Stimulated activated CD4-positive, alpha-beta T cell treated with anti-CD3 and anti-CD28 coated beads, Interleukin-12 subunit alpha, Interleukin-12 subunit beta, amount 100 ng/mL, for 24 hours (primary cell): ENCODE measurements at places on chromosomes 5 and 9.
A peak's percentile ranks its signal among the peaks of the same experiment; 100 is the strongest.

- DNase-seq, result no peak
Observed at GRCh38 chr5:113221294-113222176, 213.3 kb downstream of the TSSK1B start.

GRCh38 chr5:141852448-141852847 is 25.8 kb downstream of the PCDH1 start:
- no peak for DNase-seq

GRCh38 chr9:134178768-134179551 is 14.6 kb upstream of the RNU6ATAC start:
- no peak for DNase-seq

DNA sequence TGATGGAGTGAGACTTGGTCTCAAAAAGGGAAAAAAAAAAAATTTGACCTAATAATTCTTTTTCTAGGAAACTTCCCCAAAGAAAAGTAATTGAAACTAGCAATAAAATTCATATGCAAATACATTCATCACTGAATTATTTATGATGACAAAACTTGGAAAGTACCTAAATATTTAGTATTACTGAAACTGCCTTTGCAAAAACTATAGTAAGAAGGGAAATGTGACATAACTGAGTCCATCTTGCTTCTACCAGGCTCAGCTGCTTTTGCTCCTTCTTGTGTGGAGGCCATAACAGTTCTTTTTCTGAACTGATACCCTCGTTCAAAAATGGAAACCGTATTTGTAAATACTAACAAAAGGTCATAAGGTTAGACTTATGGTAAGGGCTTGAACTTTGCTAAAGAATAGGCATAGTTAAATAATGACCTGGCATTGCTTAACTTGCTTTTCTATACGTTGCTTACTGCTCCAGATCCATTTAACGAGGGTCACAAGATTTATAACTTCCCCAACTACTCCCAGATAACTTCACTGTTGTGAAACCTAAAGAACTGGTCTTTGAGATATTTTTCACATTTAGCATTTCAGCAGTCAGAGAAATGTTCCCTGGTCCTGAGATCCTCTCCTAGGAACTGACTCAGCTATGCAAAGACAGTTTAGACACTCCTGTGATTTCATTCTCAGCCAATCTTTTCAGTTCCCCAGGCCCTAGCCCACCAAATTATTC is 68.4 kb downstream of the CFAP95 start:
- no peak for DNase-seq

DNA sequence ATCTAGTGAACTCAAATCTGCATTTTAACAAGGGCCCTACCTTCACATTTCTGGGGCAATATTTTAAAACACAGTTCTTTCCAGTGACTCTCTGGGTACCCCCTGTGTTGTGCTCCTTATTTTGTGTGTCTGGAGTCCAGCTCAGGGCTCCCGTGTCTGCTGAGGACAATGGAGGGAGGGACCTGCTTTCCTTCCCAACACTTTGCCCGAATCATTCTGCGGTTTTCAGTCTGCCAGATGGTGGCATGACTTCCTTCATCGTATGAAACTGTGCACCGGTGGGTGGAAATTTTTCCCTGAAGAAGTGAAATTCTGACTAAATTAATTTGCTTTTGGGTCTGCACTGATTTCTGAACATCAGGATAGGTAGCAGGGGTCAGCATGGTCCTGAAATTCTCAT is 153.6 kb upstream of the CD180 start:
- no peak for DNase-seq

- no peak for DNase-seq
Observed at GRCh38 chr9:127021664-127022363, 100.6 kb downstream of the ANGPTL2 start.

- no peak for DNase-seq
Observed at GRCh38 chr5:173271419-173271818, 36.4 kb upstream of the NKX2-5 start.

DNA sequence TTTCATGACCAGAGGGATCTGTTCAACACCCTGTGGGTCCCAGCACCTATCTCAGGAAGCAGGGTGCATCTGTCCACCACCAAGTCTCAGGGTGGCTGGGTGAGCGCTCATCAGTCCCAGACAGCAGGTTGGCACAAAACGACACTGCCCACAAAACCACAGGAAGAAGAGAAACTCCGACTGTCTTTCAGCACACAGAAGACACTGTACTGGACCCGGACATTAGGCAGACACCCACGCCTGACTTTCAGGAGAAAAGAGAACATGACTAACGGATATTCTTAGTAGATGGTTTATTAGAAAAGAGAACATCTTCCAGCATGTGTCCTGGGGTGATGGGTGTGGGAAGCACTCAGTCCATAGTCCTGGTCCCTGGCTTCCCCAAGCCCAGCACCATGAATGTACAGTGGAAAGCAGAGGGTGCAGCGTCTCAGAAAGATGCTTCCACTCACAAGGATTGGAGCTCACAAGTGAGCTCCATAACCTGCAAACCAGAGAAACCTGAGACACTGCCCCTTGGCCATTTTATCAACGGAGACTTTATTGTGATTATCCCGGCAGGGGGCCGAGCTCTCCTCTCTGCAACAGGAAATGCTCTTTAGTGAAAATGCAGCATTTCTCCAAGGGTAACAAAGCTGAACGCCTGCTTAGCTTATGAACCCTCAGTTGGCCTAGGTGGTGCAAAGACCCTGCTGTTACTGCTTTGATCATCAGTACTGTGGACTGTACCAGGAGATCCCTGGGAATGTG is 35.8 kb upstream of the LCP2 start:
- DNase-seq, result peak; percentile 54

DNA sequence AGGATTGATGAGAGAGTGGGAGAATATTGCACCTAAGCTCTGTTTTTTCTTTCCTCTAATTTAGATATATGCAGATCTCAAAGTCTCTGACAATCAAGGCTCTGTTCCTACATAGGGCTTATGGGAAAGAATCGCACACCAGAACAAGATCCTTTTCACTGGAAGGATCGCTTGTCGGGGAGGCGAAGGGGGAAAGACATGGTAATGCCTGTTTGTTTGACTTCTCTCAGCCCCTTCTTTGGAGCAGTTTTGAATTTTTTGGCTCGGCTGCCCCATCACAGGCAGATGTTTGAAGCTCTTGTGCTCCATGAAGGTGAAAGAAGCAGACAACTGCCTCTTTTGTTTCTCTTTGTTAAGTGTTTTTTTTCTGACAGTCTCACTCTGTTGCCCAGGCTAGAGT is 599.9 kb upstream of the ZNF608 start:
- no peak for DNase-seq

GRCh38 chr5:156383510-156384265 is 56.7 kb downstream of the SGCD start:
- no peak for DNase-seq

GRCh38 chr9:93907551-93908199 is 47.5 kb downstream of the BARX1 start:
- no peak for DNase-seq

GRCh38 chr5:73160239-73160671 is 12.7 kb upstream of the TMEM174 start:
- DNase-seq, result peak; percentile 41

- no peak for DNase-seq
Observed at GRCh38 chr5:30195036-30195435, 998.5 kb upstream of the CDH6 start.

DNA sequence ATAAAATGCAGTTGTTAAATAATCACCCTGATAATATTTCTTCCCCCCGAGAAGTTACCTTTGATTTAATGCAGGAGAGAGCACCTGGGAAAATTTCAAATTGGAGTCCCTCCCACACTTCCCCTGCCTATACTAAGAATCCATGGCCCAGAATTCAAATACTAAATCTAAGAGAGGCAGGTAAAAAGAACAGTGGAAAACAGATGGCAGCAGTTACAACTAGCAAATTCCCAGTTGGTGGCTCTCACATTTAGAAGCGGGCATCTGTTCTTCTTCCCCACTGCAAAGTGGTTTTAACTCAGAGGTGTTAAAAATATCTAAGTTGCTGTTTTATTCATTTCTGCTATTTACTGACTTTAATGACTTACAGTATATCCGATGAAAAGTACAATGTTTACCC is 210.4 kb upstream of the ELAVL2 start:
- DNase-seq, result no peak

GRCh38 chr5:118095115-118095514 is 893.2 kb downstream of the DTWD2 start:
- no peak for DNase-seq

DNA sequence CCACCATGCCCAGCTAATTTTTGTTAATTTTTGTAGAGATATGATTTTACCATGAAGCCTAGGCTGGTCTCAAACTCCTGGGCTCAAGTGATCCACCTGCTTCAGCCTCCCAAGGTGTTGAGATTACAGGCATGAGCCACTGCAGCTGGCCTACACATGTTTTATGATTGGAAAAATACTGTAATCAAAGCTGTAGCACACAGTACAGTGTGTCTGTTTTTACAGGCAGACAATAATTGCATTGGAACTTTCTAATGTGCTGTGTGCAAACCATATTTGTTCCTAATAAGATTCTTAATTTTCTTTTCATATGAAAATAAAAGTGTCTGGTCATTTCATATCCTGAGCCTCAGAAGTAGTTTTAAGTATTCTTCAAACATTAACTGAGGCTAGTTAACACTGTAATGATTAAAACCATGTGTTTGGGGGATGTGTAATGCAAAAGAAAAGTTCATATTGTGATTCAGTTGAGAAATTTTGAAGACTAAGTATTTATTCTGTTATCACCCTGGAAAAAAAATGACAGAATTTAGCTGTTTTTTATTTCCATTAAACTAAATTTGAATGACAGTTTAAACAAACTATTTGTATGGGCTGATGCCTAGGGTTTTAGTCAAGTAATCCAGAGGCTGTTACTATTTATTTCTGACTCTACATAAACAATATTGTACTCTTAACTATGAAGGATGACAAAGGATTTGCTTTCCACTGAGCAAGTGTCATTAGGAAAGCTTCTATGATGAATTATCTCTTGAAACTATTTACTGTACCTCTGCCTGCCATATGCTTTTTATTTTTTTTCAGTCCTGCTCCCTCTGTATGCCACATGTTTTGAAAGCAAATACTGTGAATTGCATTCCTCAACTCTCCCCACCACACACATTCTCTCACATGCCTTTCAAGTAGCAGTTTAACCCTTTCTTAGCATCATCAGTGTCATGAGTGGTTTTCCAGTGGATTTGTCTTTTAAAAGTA is 111.5 kb downstream of the MTREX start:
- no peak for DNase-seq

GRCh38 chr5:92992073-92992472 is 588.9 kb downstream of the NR2F1-AS1 start:
- DNase-seq, result no peak

DNA sequence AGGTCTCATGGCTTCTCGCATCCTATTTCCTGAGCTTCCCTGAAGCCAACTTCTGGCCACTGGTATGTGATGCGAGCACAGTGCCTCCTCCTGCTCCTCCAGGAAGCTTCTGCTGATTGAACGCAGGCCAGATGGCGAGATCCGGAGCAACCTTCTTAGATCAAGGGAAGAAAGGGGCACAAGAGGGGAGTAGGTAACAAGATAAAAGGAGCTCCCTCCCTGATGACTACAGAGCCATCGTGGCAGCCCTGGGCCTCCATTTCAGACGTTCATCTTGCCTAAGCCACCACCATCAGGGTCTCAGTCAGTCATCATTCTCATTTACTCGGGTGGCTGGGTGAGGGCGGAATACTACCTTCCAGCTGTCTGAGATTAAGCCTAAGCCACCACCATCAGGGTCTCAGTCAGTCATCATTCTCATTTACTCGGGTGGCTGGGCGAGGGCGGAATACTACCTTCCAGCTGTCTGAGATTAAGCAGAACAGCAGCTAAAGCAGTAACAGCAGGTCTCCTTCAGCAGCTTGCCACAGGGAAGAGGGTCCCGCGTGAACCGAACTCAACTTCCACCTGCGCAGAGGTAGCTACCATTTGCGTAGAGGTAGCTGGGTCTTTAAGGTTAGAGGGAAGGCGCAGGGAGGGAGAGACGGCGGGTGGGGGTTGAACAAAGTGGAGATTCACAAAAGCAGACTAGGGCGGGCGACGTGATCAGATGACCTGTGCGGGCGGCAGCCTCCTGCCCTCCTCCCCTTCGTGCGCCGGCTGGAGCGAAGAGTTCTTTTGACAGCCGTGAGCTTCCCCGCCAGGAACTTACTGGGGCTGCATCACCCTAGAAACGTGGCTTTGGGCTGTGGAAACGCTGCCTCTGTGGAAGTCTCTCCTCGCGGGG is 27.9 kb upstream of the MGAT1 start:
- peak; percentile 49 for DNase-seq

GRCh38 chr5:170562166-170562874 is 58.5 kb downstream of the KCNIP1 start:
- no peak for DNase-seq

GRCh38 chr9:97633859-97634490 is 354 bp downstream of the NCBP1 start:
- peak; percentile 14 for DNase-seq

GRCh38 chr5:66477596-66477995 is 118.6 kb upstream of the MAST4 start:
- DNase-seq, result no peak

DNA sequence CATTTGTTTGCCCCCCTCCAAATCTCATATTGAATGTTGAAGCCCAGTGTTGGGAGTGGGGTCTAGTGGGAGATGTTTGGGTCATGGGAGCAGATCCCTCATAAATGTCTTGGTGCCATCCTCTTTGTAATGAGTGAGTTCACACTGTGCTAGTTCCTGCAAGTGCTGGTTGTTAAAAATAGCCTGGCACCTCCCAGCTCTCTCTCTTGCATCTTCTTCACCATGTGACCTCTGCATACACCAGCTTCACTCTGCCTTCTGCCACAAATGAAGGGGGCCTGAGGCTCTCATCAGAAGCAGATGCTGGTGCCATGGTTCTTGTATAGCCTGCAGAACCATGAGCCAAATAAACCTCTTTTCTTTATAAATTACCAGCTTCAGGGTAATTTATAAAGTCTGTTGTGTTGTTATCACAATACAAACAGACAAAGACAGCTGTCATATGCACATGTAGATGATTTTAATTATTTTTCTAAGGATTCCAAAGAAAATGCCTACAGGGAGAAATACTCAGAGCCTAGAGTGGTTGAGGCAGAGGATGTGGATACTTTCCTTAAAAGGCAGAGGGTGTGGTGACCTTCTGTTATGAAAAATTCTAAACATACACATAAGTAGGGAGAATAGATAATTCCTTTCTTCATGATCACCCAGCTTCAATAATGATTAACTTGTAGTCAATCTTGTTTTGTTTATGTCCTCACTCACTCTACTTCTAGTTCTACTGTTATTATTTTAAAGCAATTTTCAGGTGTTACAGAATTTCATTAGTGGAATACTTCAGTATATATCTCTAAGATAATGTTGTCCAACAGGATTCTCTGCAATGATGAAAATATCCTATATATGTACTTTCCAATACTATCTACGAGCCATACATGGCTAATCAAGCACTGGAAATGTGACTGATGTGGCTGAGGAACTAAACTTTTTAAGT is 75.1 kb upstream of the RANBP6 start:
- no peak for DNase-seq
